ENCODE measurements at places on chromosomes 5 and 9.

- no peak for DNase-seq
Observed at GRCh38 chr9:33024126-33024965, 727 bp upstream of the DNAJA1 start.

DNA sequence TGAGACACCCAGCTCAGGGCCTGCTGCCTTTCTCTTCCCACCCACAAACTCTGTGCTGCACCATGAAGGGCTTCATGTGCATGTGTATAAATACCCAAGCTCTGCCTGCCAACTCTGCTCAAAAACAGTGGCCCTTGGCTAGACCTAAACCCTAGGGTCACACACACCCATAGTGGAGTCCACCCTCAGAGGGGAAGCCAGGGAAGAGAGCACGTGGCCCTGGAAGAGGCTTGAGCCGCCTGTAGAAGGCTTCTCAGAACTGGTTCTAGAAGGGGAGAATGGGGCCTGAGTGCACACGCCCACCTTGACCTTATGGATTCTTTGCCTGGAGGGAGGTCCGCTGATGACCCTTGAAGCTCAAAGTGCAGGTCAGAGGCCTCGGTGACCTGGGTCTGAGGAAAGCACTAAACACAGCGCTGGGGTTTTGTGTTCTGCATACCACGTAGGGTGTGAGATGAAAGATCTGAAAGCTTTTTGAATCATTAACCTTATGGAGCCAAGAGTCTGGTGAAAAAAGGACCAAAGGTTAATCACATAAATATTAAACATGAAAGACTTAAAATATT, 60.6 kb downstream of the CYFIP2 start:
- no peak for DNase-seq

DNA sequence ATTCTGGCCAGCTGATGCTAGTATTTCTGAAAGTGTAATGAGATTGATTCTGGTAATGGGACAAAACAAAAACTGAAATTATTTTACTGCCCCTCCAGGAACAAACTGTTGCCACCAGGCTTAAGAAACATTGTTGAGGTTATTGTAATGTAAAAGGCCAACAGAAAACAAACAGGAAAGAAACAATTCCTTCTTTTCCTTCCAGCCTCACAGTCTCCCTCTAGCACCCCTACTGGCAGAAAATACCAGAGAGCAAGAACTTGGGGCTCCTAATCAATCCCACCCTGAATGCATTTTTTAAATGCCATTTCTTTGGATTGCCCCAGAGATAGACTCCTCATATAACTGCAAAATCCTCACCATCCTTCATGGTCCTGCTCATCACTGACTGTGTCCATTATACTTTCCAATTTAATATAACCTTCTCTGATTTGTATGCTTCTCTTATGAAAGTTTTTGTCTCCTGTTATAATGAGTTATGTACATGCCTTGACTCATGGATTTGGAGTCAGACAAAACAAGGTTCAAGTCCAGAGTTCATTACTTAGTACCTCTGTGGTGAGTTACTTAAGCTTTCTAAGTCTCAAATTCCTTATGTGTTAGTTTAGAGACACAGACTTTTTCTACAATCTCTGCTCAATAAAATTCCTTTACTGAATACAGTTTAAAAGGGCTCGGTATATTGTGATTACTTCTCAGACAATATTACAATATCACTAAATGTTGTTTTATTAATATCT, 157.9 kb upstream of the FBN2 start:
- no peak for DNase-seq

- no peak for DNase-seq
Observed at GRCh38 chr9:70079417-70080037, 35.9 kb downstream of the MAMDC2 start.

GRCh38 chr5:170109059-170110031, 3.6 kb downstream of the FOXI1 start:
- no peak for DNase-seq

DNA sequence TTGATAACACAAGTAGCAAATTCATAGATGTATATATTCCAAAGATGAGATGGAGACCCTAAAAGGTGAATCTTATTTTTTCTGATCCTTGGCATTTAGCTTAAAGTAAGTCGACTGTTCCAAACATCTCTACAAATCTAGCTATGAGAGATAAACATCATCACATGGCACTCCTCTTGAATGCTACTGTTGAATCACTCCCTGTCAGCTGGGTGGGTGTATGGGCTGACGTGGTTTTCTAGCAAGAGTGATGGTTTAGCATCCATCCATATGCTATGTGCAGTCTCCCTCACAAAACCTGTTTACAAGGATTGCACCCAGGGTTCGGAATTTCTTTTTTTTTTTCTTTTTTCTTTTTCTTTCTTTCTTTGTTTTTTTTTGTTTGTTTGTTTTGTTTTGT, 13.8 kb downstream of the ACO1 start:
- DNase-seq = no peak

GRCh38 chr5:179905161-179905560, 2.5 kb downstream of the TBC1D9B start:
- DNase-seq = no peak

DNA sequence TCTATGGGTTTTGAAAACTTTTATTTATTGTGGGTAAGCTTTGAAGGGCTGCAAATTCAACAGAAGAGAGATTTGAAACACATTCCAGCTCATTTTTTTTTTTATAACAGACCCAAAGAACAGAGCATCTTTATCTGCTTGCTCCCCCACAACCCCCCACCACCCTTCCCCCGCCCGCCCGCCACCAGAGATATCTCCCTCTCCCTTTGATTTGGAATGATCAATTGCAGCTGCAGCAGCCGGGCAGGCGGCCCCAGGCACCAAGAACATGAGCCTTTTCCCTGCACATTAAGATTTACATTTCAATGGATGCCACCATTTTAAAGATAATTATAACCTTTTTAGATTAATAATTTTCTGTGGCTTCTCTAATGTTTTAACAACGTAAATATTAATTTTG, 510.9 kb downstream of the ZNF608 start:
- DNase-seq = no peak

GRCh38 chr9:107886826-107887225, 397.3 kb upstream of the KLF4 start:
- DNase-seq = no peak

- DNase-seq = no peak
Observed at GRCh38 chr9:101148344-101148743, 119.8 kb downstream of the PLPPR1 start.

- DNase-seq = no peak
Observed at GRCh38 chr5:41339339-41339738, 126.0 kb upstream of the C6 start.

GRCh38 chr9:77016121-77016525, 3.3 kb upstream of the FOXB2 start:
- DNase-seq = no peak

DNA sequence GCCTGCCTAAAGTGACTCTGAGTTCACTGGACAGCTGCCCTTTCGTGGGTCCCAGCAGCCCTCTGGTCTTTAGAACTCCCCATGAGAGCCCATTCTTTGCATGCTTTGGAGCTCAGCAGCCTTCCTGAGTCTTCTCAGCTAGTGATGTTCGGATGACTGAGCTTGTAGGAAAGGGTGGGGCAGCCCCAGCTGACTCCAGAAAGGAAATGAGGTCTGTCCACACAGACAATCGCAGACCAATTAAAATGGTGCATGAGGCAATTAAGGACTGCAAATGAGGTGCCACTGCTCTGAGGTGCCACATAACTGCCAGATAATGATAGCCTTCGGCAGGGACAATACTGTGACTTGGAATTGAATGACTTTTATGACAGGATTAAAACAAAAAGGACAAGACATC, 25.4 kb upstream of the TOMM5 start:
- no peak for DNase-seq

DNA sequence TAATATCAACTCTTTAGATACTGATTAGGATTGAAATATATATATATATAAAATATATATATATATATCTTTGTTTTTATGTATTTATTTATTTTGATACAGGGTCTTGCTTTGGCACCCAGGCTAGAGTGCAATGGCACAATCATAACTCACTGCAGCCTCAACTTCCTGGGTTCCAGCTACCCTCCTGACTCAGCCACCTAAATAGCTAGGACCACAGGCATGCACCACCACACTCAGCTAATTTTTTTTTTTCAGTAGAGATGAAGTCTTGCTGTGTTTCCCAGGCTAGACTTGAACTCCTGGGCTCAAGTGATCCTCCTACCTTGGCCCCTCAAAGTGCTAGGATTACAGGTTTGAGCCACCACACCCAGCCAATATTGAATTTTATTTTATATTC, 20.6 kb upstream of the CDH6 start:
- DNase-seq = no peak

GRCh38 chr9:28410411-28410810, 837.1 kb upstream of the C9orf72 start:
- DNase-seq = no peak

- no peak for DNase-seq
Observed at GRCh38 chr9:101119206-101119819, 90.8 kb downstream of the PLPPR1 start.

DNA sequence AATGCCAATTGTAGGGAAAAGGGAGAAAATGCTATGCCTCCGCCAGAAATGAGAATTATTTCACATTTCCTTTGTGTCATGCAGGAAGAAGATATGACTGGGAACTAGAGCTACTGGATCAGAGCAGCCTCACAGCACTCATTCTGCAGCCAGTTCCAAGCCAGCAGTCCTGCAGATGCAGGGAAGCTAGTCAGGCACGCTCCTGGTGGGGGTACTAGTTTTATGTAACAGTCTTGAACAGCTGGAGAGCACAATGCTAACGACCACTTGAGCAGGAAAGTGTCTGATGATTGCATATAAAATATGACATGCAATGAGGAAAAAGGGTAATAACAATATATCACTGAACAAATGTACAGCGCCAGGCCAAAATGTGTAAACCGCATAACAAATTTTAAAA, 21.7 kb downstream of the CDH10 start:
- DNase-seq = no peak

DNA sequence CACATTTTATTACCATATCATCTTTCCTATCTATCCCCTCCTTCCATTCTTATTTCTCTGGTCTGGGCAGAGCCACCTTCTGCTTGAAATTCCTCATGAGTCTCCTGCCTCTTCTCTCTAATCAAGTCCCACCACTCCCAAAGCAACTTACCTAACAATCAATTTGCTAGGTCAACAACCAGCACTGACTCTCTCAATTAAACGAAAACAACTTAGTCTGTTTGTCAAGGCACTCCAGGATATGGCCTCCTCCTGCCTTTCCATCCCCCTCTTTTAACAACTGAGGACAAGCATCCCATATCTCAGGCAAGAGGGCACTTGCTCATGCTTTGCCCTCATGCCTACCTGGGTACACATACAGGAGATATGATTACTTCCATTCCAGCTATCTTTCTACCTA, 47.4 kb downstream of the HCN1 start:
- no peak for DNase-seq

DNA sequence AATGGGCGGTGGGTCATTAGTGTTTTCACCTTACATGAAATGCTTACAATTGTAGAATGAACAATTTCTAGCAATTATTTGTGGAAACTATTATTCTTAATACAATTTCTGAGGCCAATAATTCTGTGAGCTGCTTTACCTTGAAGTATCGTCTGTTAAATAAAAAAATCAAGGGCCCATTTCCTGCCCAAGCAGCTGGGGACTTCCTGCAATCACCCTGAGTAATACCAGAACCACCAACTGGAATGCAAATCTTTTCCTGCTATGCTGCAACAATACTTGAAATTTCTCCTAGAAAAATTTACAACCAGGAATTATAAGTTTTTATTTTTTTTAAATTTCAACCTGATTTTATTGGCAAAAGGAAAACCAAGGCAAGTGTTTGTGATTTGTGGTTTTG, 52.6 kb downstream of the ADAMTS16 start:
- no peak for DNase-seq

DNA sequence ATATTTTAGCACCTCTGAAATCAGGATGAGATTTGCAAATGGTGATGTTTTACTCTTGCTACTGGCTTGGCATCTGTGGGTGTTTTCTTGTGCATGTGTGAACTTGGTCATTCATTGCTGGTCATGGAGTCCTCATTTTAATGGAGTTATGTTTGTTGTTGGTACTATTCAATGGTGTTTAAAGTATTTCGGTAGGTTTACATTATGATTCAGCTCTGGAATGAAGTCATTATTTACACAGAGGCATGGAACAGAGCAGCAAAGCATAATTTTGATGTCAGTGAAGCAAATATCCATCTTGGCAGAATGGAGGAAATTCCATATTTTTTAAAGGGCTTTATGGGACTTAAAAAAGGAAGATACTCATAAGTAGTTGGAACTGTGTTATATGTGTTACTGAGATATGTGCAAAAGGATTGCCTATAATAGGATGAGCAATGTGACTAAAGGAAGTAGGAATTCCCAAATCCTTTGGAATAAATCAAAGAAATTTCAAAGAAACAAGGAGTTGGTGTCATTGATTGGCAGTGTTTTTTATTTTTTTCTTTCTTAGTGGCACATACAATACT, 147.4 kb downstream of the ACTBL2 start:
- no peak for DNase-seq

GRCh38 chr9:37243588-37244345, 123.4 kb downstream of the ZCCHC7 start:
- DNase-seq = no peak

DNA sequence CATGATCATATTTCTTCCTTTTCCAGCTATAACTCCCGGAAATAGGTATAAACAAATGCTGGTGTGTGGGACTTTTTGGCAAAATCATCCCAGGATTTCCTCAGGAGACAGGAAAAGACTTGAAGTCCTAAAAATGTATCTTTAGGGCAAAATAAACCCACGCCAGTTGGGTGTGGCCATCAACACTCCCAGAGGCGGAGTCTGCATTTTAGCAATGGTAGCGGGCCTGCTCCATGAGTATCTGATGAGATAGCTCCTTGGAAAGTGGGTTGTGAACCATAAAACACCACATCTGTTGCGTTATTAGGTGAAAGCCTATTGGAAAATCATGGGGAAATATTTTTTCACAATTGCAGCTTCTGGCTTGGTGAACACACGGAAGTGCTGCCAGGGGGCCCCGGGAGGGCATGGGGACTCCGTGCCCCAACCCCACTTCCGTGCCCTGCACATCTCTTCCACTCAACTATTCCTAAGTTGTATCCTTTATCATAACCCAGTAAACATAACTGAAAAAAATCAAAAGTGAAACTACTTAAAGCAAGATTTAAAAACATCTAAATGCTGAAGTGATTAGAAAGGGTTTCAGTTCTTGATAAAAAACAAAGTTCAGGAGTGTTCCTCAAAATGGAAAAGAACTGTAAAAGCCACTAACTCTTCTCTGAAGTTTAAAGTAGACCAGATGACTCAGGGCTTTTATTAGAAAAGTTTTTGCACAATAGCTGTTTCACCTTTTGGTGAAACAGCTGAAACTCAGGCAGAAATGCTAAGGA, 111.2 kb downstream of the LRRC70 start:
- DNase-seq = no peak

GRCh38 chr9:18371621-18372020, 102.3 kb upstream of the ADAMTSL1 start:
- DNase-seq = no peak

DNA sequence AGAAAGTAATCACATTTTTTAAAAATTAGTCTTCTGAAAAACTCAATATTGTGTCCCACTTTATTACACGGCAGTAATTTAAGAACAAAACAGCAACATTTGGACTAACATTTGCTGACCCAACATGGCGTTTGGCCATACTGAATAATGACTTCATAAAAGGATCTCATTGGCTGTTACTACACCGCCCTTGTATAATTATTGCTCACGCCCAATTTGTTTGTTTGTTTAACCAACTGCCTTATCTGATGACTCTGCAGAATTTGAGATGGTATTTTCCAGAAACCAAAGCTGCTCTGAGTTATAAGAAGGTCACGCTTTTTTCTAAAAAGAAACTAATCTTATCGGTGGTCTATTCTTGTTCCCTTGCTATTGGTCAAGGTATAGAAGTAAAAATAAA, 200.2 kb upstream of the TARS1 start:
- no peak for DNase-seq

Data from pulmonary artery endothelial cell (primary cell).